ENCODE measurements at places on chromosomes 12 and 14.

- DNase-seq = no peak
These were observed 61.0 kb downstream of the CPM start for GRCh38 chr12:68871921-68872320.

DNA sequence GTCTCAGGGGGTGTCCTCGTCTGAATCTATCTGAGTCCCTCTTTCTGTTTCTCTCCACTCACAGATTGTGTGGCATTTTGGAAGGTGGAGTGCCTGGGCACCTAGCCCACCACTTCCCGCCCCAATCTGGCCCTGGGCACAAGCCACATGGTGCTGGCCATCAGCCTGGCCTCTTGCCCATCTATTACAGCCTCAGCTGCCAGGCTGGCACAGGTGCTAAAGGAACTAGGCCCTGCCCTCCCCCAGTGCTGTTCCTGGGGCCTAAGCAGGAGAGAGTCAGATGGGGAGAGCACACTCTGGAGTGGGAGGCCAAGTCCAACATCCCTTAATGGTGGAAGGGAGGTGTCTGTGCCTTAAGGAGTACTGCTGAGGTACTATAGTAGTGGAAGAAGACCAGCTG is 8.3 kb upstream of the CALCOCO1 start:
- DNase-seq = no peak

DNA sequence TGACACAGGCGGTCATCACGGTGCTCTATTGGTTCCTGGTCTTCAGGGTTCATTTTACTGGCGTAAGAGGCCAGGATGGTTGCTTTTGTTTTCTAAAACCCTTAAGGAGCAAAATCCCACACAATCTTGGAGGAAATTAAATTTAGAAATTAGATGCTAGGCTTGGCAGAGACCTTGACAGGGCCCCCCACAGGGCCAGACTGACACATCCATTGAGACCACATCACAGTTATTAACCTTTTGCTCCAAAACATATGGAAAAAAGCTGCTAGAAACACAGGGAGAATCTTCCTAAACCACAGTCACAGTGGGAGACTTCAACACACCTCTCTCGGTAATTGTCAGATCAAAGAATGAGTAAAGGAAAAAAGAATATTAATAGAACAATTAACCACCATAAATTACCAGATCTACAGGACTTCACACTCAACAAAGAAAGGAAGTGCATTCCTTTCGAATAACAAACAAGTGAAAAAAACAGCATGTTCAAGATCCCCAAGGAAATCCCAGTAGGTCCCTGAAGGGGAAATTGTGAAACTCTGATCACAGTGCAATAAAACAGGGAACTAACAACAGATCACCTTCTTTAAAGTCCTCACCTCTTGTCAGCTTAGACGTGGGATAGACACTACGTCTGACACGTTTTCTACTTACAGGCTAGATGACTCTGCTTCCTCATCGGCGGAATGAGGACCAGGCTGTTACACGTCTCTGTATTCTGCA is 40.2 kb upstream of the TMEM179 start:
- no peak for DNase-seq

DNA sequence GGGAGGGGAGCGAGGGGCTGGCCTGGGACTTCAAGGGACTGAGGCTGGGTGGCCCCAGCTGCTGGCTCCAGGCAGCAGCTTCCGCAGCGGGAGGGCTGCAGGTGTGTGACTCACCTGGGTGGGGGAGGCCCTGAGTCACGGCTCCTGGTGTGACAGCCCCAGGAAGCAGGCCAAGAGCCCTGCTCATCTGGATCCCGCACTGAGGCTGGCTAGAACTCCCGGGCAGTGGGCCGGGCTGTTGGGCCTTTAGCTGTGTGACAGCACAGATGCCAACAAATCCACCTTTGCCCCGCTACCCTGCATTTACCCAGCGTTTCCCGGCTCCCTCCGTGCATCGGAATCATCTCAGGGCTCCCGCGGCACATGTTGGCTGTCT is 180.0 kb upstream of the PRMT8 start:
- no peak for DNase-seq

DNA sequence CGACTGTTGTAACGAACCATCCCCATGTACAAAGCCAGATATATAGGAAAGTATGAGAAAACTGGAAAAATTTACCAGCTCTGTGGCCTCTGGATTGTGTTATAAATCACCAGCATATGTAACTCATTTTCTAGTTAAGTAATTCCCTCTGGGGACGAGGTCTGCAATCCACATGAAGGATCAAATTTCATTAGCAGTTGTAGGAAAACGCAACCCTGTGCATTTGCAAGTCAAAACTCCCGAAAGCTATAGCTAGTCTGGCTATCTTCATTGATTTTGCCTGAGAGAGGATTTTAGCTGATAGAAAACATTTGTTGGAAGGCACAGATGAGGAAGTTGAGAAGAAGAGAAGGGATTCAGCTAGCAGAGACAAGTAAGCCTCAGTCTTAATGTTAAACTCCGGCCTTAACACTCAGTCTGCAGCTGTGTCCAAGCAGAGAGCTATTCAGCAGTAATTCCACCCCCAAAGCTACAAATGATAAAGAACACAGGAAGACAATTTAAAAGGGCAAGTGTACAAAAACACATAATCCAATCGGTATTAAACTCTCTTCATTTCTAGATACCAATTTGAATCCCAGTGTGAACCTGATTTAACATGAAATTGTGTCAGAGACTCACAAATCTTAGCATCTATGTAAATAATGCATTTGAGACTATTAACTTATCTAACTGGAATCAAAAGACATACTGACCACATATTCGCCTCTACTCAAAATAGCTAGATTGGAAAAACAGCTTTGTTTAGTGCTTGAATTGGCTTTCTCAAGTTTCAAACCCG is 54.2 kb upstream of the CERS5 start:
- no peak for DNase-seq

GRCh38 chr12:48080285-48080684 is 25.6 kb downstream of the SENP1 start:
- no peak for DNase-seq

DNA sequence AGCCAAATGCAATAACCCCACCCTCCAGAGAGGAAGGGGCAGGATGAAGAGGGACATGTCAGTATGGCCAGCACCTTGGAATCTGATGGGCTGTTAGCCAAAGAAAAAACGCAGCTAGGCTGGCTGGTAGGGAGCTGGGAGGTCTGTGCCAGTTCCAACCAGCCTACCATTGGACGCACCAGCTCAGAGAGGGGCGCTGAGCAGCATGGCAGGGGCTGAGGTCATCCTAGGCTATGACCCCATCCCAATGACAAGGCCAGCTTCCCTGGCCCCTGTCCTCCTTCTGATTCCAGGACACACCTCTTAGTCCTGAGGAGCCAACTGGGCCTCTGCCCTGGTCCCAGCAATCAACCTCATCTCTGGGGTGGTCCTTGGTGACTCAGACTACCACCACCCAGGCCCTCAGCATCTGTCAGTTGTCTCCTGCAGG is 12.2 kb downstream of the ACTN1 start:
- DNase-seq = no peak

GRCh38 chr14:20551606-20552005 is 9.2 kb downstream of the RNASE9 start:
- no peak for DNase-seq

Measured in activated CD4-positive, CD25-positive, alpha-beta regulatory T cell (primary cell).